ENCODE measurements at places on chromosomes 4 and X.

DNA sequence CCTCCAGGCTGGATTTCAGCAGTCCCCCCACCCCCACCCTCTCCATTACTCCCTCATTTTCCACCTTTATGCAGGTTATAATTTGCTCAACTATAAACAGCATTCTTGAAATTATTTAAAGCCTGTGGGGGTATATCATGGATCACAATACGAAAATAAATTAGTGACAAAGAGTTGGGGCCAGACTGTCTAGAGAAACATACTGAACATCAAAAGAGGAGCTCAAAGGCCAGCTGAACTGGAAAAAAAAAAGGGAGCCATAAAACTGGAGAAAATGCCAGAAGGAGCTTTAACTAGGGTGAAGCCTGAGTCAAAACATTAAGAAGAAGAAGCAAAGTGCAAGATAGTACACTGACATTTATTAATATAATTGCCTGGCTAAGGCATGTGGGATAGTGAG lies 137.8 kb downstream of the ANTXR2 start:
- no peak for DNase-seq

DNA sequence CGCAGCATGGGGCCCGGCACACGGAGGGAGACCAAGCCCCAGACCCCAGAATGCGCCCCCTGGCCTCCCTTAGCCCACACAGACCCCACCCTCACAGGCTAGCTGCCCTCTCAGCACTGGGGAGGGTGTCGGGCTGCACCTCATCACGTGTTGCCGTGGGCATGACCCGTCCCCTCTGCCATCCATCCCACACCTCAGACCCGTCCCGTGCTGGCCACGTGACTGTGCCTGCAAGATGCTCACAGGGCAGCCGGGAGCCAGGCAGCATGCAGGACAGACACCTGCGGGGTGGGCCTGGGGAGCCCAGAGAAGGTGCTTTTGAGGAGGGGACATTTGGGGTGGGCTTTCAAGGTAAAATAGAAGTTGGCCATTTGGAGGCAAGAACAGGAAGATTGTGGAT lies 4.8 kb downstream of the MSANTD1 start:
- no peak for DNase-seq

GRCh38 chrX:151019856-151020255 lies 36.7 kb downstream of the HMGB3 start:
- DNase-seq, result no peak

- no peak for DNase-seq
Observed at GRCh38 chrX:121869876-121870477, 822.6 kb downstream of the GLUD2 start.

GRCh38 chr4:165774326-165774725 lies 98.7 kb upstream of the TLL1 start:
- no peak for DNase-seq

DNA sequence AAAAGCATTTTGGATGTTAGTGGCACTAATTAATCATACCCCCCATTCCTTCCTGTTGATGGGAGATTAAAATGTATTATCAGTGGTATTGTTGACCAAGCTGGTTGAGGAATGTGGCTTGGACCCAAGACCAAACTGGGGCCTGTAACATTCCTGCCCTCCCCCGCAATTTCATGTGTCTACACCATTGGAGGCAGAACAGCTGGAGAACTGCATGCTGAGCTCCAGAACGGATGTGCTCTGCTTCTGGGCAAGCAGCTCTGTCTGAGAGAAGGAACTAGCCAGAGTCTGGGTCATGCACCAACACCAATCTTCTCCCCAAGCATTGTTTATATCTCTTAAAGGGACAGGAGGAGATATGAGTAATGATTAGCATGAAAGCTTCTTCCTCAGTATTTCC lies 185.5 kb downstream of the CEP135 start:
- no peak for DNase-seq

DNA sequence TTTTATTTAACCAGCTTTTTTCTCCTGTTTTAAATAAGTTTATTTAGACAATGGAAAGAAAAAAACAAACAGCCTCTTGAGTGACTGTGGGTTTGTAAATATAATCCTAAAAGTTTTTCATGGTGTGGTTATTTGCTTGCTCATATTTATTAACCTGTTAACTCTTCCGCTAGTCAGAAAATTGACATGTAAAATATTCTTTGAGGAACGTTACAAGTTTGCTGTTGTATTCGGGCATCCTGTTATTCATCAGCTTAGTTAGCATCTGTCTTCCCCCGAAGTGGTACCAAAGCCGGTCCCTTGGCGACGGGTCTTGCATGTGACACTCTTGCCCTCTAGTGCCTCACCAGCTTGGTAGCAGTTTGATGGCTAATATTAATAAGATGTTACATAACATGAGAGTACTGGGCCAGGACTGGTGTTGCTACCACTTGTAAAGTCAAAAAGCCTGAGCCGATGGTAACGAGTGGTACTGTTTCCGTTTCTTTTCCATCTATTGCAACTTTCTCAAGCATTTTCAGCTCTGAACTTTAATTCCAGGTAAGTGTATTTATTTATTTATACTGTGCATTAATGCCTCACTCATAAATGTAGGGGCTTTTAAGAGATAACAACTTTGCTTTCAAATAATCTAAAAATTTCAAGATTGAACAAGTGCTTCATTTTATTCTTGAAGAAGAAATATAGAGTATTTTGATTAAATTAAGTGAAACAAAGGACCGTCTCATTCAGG lies at the start of gene NDST3:
Gene NDST3, plus strand, starts transcription at position 434 of the 733 bp plus-strand sequence. CDS start 19,425 bp downstream, outside the sequence.
- DNase-seq, result no peak

DNA sequence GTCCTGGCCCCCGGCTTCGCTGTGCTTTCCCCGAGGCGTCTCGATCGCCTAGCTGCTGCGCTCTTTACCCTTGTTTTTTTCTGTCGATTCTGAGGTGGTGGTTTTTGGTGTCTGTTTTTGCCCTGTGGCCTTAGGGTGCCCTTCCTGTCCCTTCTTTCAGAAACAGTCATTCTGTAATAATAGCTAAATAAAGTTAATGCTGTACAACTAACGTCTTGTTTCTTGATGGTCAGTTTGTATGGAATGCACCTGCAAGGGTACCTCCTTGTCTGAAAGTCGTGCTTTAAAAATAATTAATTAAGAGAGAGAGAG lies 686 bp downstream of the FIP1L1 start:
- no peak for DNase-seq
